Stimulated activated CD8-positive, alpha-beta memory T cell treated with anti-CD3 and anti-CD28 coated beads, Interleukin-15, amount 100 ng/mL, for 4 hours (primary cell): ENCODE measurements at places on chromosomes 7 and 10.

GRCh38 chr10:106504536-106504935 is 660.0 kb downstream of the SORCS1 start:
- no peak for DNase-seq

- DNase-seq: no peak
Measured at GRCh38 chr7:11428877-11429581, 403.0 kb downstream of the THSD7A start.

GRCh38 chr10:31574577-31574976 is 255.6 kb downstream of the ZEB1 start:
- no peak for DNase-seq

DNA sequence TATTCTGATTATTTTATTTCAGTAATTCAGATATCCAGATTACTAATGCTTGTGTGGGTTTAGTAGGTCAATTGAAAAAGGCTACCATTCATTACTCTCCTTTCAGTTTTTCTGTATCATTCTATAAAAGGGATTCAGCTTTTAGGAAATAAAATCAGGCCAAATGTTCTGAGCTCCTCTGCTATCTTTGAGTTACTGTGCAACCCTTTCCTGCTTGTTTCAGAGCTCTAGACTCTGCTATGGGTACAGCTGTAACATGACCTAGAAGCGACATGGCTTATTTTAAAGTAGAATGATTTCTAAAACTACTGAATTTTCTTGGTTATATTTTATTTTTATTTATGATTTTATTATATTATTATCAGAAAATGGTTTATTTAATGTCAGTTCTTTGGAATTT is 142.8 kb downstream of the LYZL1 start:
- no peak for DNase-seq

DNA sequence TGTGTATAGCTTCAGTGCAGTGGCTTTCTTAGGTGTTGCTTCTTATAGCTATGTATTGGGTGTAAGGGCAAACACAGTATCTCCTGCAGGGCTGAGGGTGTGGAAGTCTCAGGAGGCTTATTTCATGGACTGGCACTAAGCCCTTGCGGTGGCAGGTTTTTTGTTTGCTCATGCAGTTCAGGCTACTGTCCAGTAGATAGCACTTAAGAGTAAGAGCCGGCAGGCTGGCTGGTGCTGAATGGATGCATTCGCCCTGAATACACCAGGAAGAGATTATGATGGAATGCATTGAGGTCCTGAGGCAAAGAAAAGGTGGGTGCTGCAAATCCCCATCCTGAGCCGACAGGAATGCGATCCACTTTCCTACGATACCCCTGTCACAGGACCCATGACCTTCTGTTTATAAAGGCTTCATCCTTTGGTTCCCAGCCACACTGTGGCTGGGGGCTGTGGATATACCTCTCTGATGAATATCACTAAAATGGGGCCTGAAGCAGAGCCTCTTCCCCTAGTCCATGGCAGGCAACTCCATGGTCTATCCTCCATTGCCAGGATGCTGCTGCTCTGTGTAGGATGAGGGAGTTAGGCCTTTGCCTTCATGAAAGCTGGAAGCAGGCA is 44.9 kb downstream of the ANXA8 start:
- no peak for DNase-seq

DNA sequence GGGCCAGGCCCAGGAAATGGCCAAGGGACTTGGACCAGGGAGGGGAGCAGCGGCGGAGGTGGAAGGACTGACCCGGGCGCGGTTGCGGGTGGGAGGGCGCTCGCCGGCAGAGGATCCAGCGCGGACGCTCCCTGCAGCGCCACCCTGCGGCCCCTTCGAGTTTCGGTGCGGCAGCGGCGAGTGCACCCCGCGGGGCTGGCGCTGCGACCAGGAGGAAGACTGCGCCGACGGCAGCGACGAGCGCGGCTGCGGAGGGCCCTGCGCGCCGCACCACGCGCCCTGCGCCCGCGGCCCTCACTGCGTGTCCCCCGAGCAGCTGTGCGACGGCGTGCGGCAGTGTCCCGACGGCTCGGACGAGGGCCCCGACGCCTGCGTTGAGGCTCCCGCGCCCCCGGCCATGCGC is 16.8 kb upstream of the ZNF467 start:
- no peak for DNase-seq

- DNase-seq: no peak
Measured at GRCh38 chr10:3720228-3721019, 64.6 kb downstream of the KLF6 start.

- no peak for DNase-seq
Measured at GRCh38 chr10:114523876-114524275, 119.6 kb upstream of the AFAP1L2 start.

DNA sequence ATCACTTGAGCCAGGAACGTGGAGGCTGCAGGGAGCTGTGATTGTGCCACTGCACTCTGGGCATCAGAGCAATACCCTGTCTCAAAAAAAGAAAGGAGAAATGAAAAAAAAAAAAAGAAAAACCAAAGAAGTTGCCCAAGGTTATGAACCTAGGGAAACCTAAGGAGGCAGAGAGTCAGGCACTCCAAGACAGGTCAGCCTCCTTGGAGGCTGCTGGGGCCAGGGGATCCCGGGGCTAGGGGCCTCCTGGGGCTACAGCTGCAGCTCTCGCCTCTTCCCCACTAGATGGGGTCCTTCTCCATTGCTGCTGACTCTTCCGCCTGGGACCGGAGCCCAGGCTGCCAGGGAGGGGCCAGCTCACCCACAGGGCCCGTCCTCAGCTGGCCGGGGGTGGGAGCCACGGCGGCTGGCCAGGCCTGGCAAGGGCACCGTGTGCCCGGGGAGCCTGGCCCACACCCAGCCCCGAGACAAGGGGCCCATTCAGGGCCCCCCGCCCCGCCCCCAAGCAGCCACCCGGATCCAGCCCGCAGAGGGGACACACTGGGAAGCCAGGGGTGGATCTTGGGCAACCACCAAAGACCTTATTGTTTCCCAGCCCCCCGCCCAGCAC is 1.7 kb upstream of the SPACDR start:
- DNase-seq: no peak

DNA sequence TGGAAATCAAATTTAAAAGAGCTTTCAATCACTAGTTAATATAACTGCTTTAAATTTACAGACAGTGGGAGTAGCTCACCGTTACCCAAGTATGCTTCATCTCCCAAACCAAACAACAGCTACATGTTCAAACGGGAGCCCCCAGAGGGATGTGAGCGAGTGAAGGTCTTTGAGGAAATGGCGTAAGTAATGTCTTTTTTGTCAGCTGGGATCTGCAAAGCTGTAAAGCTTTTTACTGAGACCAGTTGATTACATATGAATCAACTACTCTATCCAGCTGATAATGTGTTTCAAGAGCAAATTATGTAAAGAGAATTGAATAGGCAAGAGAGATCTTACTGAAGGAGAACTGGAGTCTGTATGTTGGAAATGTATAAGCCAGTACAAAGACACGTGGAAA is 116.2 kb downstream of the GLCCI1 start:
- no peak for DNase-seq

- DNase-seq: no peak
Measured at GRCh38 chr10:116741391-116742351, 695 bp downstream of the HSPA12A start.

- DNase-seq: no peak
Measured at GRCh38 chr7:27351137-27351536, 108.5 kb downstream of the EVX1 start.

- DNase-seq: no peak
Measured at GRCh38 chr7:91517201-91517785, 253.1 kb downstream of the FZD1 start.

DNA sequence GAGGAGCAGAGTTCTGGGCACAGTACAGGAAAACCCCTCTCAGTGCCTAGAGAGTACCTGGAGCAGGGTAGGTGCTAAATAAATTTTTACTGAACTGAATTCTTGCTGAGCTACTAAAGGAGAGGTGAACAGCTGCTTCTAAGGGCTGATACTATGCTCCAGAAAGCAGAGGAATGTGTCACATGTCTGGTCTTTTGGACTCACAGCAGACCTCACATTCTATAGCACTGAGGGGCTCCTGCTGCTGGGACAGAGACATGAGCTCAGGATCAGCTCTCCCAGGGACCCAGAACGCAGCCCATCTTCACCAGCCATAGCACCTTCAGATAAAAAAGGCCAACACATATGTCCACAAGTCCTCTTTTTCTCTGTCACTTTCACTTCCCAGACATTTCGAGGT is 133.0 kb upstream of the KLF14 start:
- no peak for DNase-seq

GRCh38 chr7:151143261-151144015 is 24.1 kb downstream of the GBX1 start:
- no peak for DNase-seq

GRCh38 chr10:33196710-33197491 is 137.6 kb downstream of the NRP1 start:
- no peak for DNase-seq

- DNase-seq: no peak
Measured at GRCh38 chr7:821688-822087, 10.6 kb upstream of the SUN1 start.

- DNase-seq: no peak
Measured at GRCh38 chr7:157886266-157886665, 549.5 kb downstream of the DNAJB6 start.

GRCh38 chr7:71145906-71146901 is 14.3 kb downstream of the GALNT17 start:
- no peak for DNase-seq

DNA sequence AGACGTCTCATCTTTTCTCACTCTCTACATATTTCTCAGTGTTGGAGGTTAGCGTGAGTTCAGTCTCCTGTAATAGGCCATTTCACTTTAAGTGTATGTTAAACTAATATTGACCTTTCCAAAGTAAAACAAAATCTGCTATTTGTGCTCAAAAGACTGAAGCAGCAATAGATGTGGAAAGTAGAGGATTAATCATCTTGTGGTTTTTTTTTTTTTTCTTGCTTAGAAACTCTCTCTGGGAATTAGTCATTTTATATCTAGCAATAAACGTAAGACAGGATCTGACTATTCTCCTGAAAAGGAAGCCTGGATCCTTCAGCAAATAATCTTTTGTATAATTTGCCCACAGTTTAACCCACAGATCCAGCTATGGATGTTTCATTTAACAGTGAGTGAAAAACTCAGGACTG is 81.7 kb downstream of the NRP1 start:
- DNase-seq: no peak

- DNase-seq: no peak
Measured at GRCh38 chr7:11313801-11314200, 340.1 kb downstream of the PHF14 start.

DNA sequence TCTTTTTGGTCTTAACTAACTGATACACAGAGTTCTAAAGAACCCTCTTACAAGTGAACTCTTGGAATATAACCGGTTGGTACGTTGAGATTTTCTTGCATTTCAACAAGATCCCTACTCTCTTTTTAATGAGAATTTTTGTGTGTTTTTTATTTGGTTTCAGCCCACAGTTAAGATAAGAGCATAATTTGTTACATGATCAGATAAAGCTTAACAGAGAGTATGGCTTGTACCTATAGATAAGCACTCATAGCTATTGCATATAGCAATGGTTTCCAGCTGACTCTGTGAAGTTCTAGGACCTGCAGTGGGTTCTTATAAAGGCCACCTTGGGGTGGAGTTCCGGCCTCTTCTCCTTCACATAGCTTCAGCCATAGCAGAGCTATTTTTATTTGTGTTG is 143.3 kb downstream of the SNX10 start:
- DNase-seq: no peak

DNA sequence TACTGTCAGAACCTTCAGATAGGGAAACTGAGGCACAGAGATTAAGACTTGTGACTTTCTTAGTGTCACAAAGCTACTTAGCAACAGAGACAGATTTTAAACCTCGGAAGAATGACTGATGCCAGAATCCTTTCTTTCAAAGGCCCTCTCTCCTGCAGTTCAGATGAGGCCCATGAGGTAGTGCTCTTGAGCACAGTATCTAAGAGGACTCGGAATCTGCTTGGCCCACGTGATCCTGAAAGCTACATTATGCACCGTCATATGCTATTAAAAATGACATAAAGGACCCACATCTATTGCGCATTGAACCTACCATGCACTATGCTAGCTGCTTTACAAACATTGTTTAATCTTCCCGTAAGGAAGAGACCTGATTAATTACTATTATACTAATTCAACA is 355.9 kb downstream of the SFMBT2 start:
- DNase-seq: no peak

DNA sequence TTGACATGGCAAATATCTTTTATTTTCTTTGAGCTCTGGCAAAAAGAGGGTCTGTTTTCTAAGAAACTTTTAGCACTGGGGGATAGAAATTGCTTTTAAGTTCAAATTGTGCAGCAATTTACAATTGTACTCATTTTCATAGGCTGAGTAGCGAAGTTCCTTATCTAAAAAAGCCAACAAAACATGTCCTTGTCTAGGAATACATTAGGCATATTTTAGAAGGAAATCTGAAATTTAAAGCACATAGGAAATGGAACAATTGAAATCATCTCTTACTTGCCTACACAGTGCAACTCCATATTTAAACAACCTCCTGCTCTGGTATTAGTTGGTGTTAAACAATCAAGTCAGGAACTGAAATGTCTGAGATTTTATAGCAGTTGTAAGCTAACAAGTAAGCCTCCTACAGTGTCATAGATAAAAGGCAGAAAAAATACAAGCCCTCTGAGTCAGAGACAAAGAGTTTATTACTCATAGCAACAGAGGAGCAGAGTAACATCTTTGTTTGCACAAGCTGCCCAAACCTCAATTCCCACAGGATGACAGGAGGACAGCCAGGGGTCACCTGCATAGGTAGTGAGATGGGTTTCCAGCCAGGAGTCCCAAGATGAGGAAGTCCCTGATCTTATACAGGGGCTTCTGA is 280.2 kb upstream of the HGF start:
- DNase-seq: no peak

DNA sequence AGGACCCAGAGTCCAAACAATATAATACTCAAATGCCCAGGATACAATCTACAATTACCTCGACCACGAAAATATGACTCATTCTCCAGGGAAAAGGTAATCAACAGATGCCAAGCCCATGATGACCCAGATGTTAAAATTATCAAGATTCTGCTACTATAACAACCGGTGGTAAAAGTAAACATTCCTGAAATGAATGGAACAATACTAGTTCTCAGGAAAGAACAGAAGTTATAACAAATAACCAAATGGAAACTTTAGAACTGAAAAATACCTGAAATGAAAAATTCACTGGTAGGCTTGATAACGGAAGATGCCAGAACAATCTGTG is 34.1 kb upstream of the GUSB start:
- no peak for DNase-seq

GRCh38 chr7:130872756-130873448 is 138.9 kb upstream of the KLF14 start:
- no peak for DNase-seq

GRCh38 chr7:70736715-70737460 is 395.1 kb upstream of the GALNT17 start:
- DNase-seq: no peak

GRCh38 chr10:8048281-8049008 is 6.0 kb upstream of the GATA3 start:
- DNase-seq: no peak
